Aorta (tissue), 5 donors: ENCODE measurements at places on chromosomes 2 and 18. TPM values are rescaled to one million over a fixed set of nuclear protein-coding genes. Genes with fewer than 3 reads are reported as not detected.

AGFG1 gene
- 81.3 TPM for total RNA-seq

TDRD15 gene
- total RNA-seq, result 0.06 TPM

KLHL41 gene
- 0.81 TPM for total RNA-seq

TRIP12 gene
- 232 TPM for total RNA-seq

SERPINB12 gene
- not detected for total RNA-seq

UGT1A5 gene
- not detected for total RNA-seq
